ENCODE measurements at places on chromosomes 3 and 15. TPM values are rescaled to one million over a fixed set of nuclear protein-coding genes. Genes with fewer than 3 reads are reported as not detected.
A peak's percentile ranks its signal among the peaks of the same experiment; 100 is the strongest.

- DNase-seq: no peak
These were observed 384.5 kb upstream of the IL12A start for GRCh38 chr3:159604151-159604581.

GRCh38 chr3:182258538-182259177, 534.6 kb upstream of the ATP11B start:
- peak; percentile 52 for DNase-seq

LPP gene
- total RNA-seq: 18.8 TPM

CA12 gene
- 0.70 TPM for total RNA-seq

BLM gene
- 29.7 TPM for total RNA-seq

DNA sequence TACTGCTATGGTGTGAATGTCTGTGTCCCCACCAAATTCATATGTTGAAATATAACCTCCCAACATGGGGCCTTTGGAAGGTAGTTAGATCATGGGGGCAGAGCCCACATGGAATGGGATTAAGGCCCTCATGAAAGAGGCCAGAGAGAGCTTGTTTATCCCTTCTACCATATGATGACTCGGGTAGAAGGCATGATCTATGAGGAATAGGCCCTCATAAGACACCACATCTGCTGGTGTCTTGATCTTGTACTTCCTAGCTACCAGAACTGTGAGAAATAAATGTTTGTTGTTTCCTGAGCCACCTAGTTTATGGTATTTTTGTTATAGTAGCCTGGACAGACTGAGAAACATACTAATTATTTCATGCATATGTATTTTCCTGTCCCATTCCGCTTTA, 51.9 kb downstream of the WWTR1 start:
- no peak for DNase-seq

GRCh38 chr15:40469776-40470390, 901 bp upstream of the CHST14 start:
- DNase-seq: peak; percentile 52

NRROS gene
- 5.3 TPM for total RNA-seq

DNA sequence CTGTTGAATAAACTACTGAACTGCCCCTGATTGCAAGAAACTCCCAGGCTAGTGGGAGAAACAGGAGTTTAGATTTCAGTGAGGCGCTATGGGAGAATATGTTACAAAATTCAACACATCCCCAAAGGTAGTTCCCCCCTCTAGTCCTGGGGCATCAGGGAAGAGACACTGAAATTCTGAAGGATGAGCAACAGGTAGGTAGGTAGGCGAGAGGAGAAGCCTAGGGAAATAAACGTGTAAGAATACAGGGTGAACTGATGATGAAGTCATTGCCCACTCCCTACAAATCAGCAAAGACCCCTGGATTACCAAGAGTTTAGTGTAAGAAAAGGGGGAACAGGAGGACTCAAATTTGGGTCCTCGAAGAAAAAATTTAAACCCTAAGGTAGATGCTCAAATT, 46.3 kb upstream of the RORA start:
- DNase-seq: no peak

- no peak for DNase-seq
These were observed 52.8 kb upstream of the FAM98B start for GRCh38 chr15:38401106-38401505.

DNA sequence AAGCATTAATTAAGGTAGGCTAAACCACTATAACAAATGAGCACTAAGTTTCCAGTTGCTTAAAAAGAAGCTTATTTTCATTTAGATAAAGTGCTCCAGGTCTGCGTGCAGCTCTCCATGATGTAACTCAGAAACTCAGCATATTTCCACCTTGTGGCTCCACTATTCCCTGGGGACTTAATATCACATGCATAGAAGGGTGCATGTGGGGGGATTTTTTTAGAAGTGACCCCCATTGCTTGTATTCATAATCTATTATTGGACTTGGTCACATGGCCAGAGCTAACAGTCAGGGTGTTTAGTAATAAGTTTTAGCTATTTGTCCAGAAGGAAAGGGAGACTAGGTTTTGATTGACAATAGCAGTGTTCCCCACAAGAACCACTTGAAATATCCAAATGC, 86.8 kb downstream of the TMCO5A start:
- no peak for DNase-seq

- no peak for DNase-seq
These were observed 48.4 kb downstream of the ARHGEF3 start for GRCh38 chr3:56753206-56753820.

DNA sequence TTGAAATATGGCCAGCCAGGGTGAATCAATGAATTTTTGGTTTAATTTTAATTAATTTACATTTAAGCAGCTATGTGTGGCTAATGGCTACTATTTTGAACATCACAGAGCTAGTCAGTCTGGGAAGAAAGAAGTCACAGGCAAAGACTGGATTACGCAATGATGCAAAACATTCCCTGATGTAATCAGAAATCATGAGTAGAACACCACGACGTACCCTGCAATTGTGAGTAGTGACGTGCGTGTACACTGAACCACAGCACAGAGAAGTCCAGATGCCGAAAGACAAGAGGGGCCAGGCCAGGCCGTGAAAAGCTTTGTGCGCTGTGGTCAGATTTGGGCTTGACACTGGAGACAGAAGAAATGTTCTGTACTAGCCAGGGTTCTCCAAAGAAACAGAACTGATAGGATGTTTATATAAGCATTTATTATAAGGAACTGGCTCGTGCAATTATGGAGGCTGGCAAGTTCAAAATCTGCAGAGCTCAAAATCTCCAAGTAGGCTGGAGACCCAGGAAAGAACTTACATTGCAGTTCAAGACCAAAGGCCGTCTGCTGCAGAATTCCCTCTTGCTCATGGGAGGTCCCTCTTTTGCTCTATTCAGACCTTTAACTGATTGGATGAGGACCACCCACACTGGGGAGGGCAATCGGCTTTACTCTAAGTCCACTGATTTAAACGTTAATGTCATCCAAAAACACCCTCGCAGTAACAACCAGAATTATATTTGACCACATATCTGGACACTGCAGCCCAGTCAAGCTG, 44.6 kb downstream of the SH3BP5 start:
- no peak for DNase-seq

SLC41A3 gene
- 30.8 TPM for total RNA-seq

THRB gene
- total RNA-seq: 1.0 TPM

SPINK8 gene
- total RNA-seq: not detected

DNA sequence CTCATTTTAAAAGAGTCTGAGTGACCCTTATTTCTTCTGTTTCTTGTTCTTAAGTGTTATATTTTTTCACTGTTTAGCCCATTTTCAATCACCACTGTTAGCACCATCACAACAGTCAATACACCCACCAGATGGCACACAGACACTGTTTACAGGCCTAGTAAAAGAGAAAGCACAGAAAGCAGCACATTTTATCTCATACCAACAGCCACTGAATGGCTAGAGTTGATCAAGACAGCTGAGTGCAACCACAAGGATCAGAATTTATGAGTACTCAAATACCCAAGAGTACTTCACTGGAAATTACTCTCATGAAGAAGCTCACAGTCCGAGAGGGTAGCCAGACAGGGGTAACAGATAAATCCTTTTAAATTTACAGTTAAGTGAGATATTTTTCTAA, 127.0 kb downstream of the TFDP2 start:
- no peak for DNase-seq

- peak; percentile 61 for DNase-seq
These were observed 14.2 kb upstream of the CAND2 start for GRCh38 chr3:12782172-12782815.

DNA sequence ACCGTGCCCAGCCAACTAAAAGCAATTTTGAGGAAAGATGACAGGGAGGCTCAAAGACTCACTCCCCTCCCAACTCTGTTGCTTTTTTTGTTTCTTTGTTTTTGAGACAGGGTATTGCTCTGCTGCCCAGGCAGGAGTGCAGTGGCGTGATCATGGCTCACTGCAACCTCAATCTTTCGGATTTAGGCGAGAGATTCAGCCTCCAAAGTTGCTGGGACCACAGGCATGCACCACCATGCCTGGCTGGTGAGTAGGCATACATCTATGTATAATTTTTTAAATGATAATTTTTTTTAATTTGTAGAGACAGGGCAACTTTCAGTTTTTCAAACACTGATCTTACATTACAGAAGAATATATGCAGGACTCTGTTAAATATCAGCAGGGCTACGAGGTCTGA, 15.8 kb upstream of the THUMPD3 start:
- DNase-seq: no peak

PCCB gene
- 98.0 TPM for total RNA-seq

STAC gene
- total RNA-seq: 5.2 TPM

DNA sequence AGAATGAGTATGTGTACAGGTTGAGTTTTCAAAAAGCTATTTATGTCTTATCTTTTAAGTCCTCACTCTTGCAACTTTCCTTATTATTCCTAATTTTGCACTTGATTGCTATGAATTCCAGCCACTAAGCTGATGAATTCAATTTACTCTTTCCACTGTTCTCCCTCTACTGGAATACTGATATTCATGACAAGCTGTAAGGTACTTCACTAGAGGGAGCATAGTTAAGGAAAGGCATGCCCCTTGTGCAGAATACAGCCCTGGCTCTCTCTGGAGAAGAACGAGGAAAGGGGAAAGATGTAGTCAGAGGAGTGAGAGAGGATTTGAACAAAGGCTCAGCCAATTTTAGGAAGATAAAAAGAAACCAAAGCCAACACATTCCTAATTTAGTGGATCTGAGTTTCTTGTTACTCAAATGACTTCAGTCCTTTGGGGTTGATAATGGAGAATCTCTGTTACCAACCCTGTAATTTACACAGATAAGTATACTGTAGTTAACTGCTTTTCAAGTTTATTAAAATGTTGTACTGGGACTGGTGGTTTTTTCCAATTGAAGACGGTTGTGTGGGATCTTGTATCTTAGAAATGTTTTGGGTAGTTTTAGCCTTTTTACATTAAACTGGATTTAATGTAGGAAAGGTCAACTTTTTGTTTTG, 4.0 kb downstream of the SCAANT1 start:
- DNase-seq: peak; percentile 48

DNA sequence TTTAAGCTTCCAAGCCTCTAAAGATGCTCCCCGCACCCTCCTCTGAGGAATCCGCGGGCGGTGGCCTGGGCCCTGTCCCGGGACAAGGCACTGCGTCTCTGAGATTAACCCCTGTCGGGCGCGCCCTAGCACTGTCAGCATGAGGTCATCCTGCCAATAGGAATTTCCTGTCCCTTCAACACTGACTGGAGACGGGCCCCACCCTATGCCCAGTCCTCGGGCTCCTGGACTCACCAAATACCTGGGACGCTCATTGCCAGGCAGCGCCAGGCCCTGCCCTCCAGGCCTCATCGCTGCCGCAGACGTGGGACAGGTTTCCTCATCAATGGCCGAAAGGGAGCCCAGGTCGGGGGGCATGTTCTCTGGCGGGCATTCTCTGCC, 67.6 kb upstream of the SH3GL3 start:
- peak; percentile 60 for DNase-seq

DNA sequence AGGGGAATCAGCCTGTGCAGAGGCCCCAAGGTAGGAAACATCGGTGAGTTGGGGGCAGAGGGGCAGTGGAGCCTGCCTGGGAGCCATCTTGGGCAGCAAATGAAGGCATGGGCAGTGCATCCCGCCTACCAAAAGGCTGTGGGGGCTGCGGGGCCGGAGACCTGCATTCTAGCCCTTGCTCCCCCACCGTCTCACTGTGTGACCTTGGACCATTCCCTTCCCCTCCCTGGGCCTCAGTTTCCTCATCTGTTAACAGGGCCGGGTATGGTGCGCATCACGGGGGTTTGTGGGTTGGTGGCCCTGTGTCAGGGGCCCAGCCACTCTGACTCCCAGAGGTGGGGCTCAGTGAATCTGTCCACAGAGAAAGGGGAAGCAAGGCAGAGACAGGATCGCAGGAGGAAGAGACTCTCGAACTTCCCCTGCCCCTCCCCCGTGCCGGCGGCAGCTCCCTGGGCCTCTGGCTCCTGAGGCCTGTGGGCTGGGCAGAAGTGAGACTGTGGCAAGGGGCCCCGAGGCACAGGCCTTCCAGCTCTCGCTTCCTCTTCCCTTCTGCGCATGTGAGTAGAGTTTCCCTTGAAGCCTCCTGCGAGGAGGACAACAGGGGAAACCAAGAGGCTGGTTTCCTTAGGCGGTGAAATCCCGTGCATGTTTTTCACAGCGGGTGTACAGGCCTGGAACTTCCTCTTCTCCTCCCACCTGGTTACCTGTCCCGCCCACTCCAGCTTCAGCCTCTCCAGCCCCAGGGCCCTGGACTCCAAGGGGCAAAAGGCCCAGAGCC, 42.9 kb downstream of the IDH2 start:
- peak; percentile 82 for DNase-seq

- DNase-seq: no peak
These were observed 51.6 kb upstream of the THUMPD3 start for GRCh38 chr3:9311228-9311627.

SLC12A6 gene
- total RNA-seq: 4.9 TPM

- no peak for DNase-seq
These were observed 1081.5 kb downstream of the FHIT start for GRCh38 chr3:60169755-60170154.

DNA sequence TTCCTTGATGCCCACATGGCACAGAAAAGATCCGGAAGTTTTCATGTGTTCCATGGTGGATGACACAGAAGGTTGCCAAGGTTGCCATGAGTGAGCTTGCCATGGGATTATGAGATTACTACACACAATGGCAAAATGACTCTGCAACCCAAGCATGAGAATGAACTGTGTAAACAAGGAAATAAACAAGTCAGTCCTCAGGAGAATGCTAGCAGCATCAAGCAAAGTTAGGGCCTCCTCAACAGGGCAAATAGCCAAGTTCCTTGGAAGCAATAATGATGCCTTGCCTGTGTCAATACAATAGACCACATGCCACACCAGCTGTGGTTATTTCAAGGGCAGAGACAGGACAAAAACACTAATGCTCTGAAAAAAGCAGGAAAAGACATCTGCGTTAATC, 41.8 kb downstream of the AQR start:
- DNase-seq: no peak

FBXL22 gene
- 0.26 TPM for total RNA-seq

- no peak for DNase-seq
These were observed 199.7 kb downstream of the ARRDC4 start for GRCh38 chr15:98160236-98160635.

GRCh38 chr3:126126286-126126685, 42.4 kb upstream of the SLC41A3 start:
- no peak for DNase-seq

VGLL4 gene
- 44.2 TPM for total RNA-seq

- no peak for DNase-seq
These were observed 20.4 kb downstream of the TMOD3 start for GRCh38 chr15:51849860-51850259.

- no peak for DNase-seq
These were observed 56.1 kb downstream of the ST6GAL1 start for GRCh38 chr3:186986406-186986805.

GRCh38 chr15:81295486-81296121, 28.3 kb downstream of the STARD5 start:
- DNase-seq: no peak

ANKRD34C gene
- total RNA-seq: not detected

- no peak for DNase-seq
These were observed 236.1 kb downstream of the OCA2 start for GRCh38 chr15:27863000-27863399.
